ENCODE measurements at places on chromosomes 5 and 9.

DNA sequence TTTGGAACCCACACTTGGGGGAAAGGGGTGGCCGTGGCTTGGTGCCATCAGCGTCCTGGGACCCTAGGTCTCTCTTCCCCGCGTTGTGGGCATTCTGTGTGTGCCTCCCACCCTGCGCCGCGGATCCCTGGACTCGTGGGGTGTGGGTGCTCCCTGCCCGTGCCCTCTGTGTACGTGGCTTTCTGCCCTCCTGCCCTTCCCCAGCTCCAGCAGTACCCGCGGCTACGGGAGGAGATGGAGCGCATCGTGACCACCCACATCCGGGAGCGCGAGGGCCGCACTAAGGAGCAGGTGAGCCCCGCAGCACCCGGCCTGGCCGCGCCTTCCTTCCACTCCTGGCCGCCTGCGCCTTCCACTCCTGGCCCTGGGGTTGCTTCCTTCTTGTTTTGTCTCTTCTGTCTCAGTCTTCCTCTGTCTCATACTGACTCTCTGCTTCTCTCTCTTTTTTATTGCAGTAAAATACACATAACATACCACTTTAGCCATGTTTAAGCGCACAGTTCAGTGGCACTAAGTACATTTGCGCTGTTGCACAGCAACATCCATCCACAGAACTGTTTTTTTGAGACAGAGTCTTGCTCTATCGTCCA is 30.7 kb downstream of the DNM1 start:
- no peak for DNase-seq

GRCh38 chr5:159440968-159441367 is 110.7 kb upstream of the IL12B start:
- DNase-seq = no peak

DNA sequence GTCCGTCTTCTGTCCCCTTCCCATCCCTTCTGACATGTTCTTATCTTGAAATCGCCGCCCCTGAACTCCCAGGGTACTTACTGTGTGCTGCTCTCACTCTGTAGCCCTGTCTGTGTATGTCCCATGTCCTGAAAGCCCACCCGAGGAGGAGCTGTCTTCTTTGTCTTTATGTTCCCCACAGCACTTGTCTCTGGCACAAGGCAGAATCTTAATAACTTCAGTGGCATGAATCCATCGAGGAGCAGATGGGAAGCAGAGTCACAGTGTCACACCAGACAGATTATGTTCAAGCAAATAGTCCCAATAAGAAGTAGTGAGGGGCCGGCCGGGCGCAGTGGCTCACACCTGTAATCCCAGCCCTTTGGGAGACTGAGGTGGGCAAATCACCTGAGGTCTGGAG is 29.7 kb upstream of the LTC4S start:
- DNase-seq = no peak

DNA sequence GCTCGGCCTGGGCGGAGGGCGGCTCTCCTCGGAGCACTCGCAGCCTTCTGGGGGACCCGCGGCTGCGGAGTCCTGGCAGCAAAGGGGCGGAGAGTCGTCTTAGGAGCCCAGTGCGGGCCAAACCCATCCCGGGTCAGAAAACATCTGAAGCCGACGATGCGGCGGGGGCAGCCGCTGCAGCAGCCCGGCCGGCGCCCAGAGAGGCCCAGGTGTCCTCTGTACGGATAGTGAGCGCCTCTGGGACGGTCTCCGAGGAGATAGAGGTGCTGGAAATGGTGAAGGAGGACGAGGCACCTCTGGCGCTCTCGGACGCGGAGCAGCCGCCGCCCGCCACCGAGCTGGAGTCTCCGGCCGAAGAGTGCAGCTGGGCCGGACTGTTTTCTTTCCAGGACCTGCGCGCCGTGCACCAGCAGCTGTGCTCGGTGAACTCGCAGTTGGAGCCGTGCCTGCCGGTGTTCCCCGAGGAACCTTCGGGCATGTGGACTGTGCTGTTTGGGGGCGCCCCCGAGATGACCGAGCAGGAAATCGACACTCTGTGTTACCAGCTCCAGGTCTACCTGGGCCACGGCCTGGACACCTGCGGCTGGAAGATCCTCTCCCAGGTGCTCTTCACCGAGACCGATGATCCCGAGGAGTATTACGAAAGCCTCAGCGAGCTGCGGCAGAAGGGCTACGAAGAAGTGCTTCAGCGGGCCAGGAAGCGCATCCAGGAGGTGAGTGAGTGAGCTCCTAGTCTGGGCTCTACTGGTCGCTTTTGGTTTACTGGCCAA is 1.2 kb downstream of the JMY start:
- peak; percentile 16 for DNase-seq

GRCh38 chr5:150052226-150052955 is 34.0 kb downstream of the CSF1R start:
- no peak for DNase-seq

GRCh38 chr9:99389087-99390033 is 167.3 kb downstream of the SEC61B start:
- no peak for DNase-seq

DNA sequence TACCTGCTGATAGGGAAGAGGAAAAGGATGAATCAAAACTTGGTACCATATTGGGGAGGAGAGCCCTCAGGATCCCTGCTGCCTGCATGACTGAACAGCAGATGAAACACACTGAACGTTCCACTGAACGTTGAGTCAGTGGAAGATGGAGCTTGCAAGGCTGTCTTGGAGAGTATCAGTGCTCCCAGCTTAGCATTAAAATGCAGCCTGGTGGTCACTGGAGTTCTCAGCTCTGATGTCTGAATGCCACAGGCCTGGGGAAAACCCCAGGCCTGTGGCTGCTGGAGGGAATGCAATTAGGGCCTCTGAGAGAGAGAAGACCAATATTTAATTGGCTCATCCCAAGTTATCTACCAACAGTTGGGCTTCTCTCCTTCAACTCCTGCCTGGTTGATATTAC is 54.5 kb downstream of the PDE4D start:
- no peak for DNase-seq

DNA sequence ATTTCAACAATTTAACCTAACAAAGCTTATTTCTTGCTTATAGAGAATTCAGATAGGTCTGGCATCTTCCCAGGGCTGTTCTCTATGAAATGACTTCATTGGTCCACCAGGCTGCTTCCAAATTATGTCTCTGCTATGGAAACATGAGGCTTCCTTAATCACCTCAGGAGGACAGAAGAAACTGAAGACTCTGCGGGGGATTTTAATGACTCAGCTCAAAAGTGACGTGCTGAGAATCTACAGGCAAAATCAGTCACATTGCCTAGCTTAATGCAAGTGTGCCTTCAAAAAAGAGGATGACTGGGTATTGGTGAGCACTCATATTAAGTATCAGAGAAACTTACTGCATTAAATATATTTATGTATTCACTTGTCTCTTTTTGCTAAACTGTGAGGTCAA is 315.5 kb upstream of the RGMB start:
- no peak for DNase-seq

Measured in stimulated activated CD8-positive, alpha-beta memory T cell treated with anti-CD3 and anti-CD28 coated beads, Interleukin-7, amount 100 ng/mL, for 48 hours (primary cell).